Fibroblast of mammary gland (primary cell): ENCODE measurements at places on chromosomes 2 and 18.

DNA sequence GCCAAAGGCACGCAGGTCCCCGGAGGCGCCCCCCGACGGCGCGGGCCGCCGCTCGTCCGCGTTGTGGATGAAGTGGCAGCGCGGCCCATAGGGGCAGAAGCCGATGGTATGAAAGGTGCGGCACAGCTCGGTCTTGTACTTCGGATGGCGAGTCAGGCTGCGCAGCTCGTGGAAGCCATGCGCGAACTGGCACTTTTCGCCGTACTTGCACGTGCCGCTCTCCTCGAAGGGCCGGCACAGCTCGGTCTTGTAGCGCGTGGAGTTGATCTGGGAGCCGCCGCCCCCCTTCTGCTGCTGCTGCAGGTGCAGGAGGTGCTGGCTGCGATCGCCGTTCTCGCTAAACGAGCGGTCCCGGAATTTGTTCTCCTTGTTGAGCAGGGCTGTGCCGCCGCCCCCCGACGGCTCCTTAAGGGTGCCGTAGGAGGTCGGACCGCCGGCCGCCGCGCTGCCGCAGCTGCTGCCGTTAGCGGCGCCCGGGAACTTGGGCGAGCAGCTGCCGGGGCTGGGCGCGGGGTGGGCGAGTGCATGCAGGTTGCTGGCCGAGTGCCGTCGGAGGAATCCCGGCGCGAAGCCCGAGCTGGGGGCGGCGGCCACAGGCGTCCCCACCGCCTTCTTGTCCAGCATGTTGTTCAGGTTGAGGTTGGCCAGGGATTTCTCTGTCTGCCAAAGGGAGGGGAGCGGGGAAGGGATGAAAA lies 1.2 kb downstream of the ZFP36L2 start:
- peak; percentile 59 for DNase-seq

GRCh38 chr18:12485479-12486105 lies 77.9 kb downstream of the PRELID3A start:
- no peak for DNase-seq

- DNase-seq: no peak
Observed at GRCh38 chr18:69995774-69996173, 48.1 kb upstream of the CD226 start.

DNA sequence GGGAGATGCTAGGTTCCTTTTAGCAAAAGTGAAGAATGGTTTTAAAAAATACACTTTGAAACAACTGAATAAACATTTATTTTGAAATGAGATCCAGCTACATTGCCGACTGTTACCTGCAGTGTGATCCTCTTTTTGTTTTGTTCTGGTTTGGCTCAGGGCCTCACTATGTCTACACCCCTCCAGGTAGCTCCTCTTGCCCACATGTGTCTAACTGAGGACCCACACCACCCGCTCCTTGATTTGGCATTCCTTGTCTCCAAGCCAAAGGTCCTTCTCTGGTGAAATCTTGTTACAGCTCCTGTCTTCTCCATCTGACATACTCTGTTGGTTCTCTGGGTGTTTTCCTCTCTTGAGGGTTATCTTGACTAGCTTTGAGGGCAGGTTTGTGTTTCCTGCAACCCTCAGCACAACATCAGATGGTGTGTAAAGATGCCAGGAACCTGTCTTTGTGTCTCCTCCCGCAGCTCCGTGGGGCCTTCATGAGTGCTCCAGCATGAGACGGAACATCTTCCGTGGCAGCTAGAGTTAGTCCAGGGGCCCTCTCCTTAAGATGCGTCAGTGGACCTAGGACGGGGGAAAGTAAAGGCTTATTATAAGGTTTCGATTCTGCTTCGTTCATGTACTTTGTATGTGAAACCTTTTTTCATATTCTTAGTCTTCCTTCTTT lies 32.1 kb downstream of the MAP4K4 start:
- no peak for DNase-seq

DNA sequence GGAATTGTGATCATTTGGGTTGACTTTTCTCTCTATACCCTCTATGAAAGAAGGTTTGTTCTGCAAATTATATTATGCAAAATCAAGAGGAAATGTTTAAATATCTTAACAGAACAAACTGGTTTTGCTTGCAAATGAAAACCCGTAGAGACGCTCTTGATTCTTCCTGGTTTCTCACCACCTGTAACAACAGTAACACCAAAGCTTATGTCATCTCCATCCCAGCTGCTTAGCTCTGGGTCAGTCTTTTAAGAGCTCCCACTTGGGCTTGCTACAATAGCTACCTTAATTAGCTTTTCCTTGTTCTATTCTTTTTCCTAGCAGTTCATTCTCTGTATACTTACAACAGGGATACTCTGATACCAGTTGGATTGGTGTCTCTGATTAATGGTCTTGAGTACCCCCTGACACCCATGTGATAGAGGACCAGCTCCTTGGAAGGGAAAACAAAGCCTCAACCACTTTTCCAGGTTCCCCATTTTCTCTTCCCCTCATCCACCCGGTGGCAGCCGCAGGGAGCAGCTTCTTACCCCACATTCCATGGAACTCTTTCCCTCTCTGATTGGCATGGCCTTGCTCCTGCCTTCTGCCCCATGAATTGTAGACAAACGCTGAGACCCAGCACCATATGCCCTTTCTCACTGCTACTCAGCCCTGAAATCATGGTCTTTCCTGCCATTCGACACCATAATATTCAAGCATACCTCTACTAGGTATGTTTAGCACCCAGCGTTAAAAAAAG lies 27.7 kb downstream of the TMEM182 start:
- DNase-seq: no peak

GRCh38 chr2:219784178-219784577 lies 156.7 kb downstream of the SLC4A3 start:
- no peak for DNase-seq

- peak; percentile 87 for DNase-seq
Observed at GRCh38 chr18:11324956-11325882, 175.8 kb upstream of the PIEZO2 start.

GRCh38 chr2:193943406-193943960 lies 1713.5 kb upstream of the SLC39A10 start:
- DNase-seq: no peak

DNA sequence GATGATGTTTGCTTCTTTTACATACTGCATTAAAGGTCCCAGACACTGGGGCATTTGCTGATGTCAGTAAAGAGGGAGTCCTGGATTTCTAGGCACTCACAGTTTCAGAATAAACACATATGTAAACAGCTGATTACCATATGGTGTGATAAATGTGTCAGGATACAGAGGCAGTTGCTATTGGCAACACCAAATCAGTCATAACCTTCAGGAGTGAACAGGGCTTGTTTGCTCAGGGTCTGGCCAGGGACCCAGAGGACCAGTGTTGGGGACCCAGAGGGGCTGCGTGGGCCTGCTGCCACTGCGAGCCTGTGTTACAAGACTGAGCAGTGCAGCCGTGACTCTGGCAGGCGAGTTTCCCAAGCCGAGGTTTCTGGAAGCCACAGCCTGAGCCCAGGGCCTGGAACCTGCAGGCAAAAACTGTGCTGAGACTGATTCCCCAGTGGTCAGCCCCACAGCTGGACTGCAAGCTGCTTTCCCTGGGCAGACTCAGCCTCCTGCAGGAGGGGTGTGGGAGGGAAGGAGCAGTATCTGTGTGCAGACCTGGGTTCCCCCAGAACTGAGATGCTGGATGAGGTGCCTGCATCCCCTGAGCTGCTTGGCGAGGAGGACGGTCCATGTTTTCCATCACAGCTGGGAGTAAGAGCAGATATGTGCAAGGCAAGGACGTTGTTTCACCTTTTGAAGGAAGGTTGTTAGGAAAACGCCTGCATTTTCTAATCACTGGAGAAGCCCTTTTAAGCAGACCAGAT lies 23.6 kb downstream of the ASAP2 start:
- peak; percentile 64 for DNase-seq

DNA sequence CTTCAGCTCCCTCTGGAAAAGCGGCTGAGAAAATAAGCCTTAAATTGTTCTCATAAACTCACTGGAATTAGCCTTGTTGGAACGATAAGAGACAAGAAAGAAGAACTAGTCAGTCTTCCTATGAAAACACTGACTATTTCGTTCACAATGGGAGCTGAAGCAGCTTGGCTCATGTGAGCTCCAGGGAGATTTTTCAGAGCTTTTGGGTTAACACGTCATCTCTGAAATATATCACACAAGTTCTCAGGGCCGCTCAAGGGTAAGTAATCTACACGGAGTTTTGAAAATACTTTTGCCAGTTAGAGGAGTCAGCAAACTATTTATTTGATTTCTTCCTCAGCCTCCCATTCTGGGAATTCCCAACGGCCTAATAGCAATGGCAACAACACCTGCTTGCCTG lies 316.2 kb upstream of the MGAT5 start:
- no peak for DNase-seq

GRCh38 chr2:181112916-181113315 lies 132.5 kb downstream of the UBE2E3 start:
- DNase-seq: no peak

GRCh38 chr18:78736015-78736690 lies 243.5 kb upstream of the SALL3 start:
- DNase-seq: no peak

DNA sequence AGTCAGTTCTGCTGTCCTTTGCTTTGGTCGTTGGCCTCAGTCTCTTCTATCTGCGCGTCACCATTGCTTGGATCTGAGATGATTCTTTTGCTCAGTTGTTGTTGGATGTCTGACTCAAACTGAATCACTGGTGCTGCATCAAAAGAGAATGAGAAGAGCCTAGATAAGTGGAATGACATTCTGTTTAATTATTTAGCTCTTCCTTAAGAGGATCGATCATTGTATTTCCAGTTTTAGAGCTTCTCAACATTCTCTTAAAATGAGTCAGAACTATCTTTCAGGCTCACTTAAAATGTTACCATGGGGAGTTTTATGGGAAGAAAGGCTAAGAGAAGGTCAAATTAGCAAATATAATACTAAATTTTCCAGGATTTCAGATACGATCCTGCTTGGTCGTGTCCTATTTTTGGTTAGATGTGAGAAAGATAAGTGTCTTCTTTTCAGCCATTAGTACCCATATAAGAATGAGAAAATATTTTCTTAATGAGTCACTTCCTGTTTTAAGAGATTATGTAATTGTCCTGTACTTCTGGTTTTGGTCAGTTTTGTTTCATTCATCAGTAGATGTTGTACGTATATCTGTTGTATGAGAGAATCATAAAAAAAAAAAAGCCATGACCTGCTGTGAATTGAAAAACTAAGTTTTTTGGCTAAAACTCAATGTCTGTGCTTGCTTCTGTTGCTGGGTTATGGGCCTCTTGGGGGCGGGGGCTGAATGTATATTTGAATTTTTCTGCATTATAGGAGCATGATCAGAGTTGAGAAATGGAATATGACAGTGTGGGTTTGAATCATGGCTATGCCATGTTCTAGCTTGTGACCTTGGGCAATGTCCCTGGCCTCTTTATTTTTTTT lies 31.6 kb upstream of the CASP10 start:
- DNase-seq: peak; percentile 94

GRCh38 chr18:52402814-52403213 lies 62.8 kb downstream of the DCC start:
- DNase-seq: no peak

- DNase-seq: peak; percentile 91
Observed at GRCh38 chr2:226995625-226996041, 159.8 kb downstream of the RHBDD1 start.

DNA sequence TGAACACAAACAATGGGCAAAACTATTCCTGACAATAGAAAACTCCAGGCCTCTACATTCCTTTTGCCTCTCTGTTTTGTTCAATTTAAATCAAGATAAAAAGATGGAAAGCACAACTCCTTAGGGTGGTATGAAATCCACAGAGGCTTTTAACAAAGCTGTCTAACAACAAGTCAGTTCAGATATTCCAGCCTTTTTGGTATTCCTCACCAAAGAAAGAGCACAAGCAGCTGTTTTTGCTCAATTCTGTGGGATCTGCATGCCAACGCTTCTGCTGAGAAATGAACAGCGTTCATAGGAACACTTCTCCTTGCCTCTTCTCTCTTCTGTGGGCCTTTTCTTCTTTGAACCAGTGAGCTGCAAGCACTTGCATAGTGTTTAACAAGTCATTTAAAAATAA lies 411.6 kb upstream of the TCF4 start:
- peak; percentile 36 for DNase-seq

GRCh38 chr2:26738481-26738880 lies 25.6 kb upstream of the SLC35F6 start:
- no peak for DNase-seq

- DNase-seq: no peak
Observed at GRCh38 chr18:8208716-8209115, 400.5 kb upstream of the RAB12 start.

GRCh38 chr2:232860593-232861241 lies 9.3 kb upstream of the SNORC start:
- no peak for DNase-seq

- peak; percentile 78 for DNase-seq
Observed at GRCh38 chr2:168699844-168700417, 102.5 kb upstream of the NOSTRIN start.

DNA sequence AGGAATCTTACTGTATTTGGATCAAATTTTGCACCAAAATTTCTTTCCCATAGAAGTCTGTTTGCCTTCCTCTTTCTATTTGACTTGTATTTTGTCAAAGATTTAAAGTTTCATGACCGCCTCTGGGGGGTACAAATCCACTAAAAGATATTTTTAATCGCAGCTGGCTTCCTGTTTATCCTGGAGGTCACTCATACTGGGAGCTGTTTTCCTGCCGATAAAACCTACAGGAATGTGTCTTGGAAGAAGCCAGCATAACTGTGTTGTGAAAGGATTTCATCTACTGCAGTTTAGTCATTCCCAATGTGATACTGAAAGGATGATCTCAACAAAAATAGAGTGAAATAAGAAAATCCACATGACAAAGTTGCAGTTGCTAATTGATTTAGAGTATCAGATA lies 184.0 kb downstream of the RIT2 start:
- DNase-seq: peak; percentile 73

DNA sequence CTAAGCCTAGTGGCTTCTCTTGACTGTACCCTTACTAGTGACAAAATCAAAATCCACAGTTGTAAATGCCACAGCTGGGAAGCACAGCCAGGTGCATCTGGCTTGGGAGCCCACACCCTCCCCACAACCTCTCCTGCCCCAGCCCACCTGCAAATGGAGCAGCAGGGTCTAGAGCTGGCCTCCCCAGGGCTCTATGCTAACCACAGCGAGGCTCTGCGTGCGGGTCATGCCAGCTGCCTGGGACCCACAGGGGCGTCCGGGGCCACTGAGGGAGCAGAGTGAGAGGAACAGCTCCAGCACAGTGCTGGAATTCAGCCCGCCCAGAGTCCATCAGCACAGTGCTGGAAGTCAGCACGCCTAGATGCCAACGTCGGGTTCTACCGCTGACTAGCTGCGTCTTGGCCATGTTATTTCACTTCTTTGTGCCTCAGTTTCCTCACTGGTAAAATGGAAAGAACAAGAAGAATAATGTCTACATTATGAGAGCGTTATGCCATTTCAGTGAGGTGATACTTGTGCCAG lies 109.1 kb upstream of the ID2 start:
- DNase-seq: no peak

GRCh38 chr2:8225266-8225665 lies 456.6 kb upstream of the ID2 start:
- DNase-seq: no peak

DNA sequence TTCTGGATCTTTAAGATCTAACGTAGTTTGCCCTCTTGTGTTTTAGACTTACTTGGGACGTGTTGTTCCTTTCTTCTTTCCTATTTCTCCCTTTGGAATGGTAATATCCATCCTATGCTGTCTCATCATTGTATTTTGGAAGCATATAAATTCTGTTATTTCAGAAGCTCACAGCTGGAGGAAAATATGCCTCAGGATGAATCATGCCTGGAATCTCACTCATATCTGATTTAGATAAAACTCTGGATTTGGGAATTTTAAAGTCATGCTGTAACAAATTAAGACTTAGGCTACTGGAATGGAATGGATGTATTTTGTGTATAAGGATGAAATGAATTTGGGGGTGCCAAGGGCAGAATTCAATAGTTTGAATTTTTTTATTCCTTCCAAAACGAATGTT lies 245.2 kb upstream of the GULP1 start:
- peak; percentile 16 for DNase-seq

GRCh38 chr2:26033270-26033817 lies 540 bp upstream of the RAB10 start:
- peak; percentile 79 for DNase-seq
